HFFc6 (cell line): ENCODE measurements at places on chromosomes 2 and 18.

DNA sequence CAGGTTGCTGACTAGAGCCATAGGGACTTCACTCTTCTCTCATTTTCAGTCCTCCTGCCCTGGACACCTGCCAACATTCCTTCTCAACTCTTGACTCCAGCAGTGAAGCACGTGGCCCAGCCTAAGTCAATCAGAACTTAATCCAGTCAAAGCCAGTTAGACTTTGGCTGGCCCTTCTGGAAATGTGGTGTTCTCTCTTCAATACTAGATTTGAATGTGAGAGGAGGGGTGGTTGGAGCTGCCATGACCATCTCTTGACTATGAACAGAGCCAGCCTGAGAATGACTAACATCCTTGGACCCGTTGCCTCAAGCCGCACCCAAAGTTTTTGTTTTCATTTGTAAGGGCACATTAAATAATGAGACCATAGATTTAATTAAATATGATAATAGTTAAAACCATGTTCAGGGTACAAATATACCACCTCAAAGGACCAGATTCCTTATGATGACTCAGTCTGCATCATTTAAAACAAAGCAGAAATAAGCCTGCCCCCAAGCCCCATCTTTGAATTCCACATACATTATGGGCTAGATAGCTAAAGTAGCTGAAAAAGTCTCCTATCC lies 49.7 kb upstream of the RASGRP3 start:
- DNase-seq, result peak; percentile 91

GRCh38 chr2:106189764-106190468 lies 4.2 kb downstream of the UXS1 start:
- DNase-seq, result peak; percentile 69

- DNase-seq, result no peak
Observed at GRCh38 chr2:178827739-178828485, 20.7 kb upstream of the TTN start.

GRCh38 chr2:113406114-113406513 lies 31.4 kb upstream of the ZNG1B start:
- no peak for DNase-seq

DNA sequence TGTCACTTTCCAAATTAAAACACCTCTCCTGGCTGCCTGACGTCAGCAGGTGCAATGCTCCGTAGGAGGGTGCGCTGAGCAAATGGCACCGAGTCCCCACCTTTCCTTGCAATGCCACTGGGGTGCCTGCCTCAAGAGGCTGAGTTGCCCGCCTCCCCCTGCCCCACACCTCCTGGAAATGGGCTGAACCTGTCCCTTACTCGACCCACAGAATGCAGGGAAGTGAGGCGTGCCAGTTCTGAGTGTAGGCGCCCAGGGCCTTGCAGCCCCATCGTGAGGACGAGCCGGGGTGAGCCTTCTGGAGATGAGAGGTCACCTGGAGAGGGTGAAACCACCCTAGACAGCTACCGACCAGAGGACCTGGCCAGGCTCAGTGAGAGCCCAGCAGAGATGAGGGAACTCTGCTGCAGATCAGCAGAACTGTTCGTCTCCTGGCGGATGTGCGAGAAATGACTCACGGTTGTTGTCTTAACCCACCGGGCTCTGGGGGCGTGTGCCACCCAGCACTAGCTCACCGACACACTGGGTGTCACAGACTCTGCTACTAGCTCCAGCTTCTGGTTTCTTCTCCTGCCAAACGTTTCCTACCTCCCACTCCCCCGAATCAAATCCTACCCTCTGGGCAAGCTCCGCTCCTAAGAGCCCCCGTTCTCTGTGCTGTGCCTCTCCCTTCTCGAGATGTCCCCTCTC lies 168.7 kb upstream of the HDAC4 start:
- no peak for DNase-seq

GRCh38 chr2:131032393-131032836 lies 60.8 kb downstream of the FAM168B start:
- no peak for DNase-seq

DNA sequence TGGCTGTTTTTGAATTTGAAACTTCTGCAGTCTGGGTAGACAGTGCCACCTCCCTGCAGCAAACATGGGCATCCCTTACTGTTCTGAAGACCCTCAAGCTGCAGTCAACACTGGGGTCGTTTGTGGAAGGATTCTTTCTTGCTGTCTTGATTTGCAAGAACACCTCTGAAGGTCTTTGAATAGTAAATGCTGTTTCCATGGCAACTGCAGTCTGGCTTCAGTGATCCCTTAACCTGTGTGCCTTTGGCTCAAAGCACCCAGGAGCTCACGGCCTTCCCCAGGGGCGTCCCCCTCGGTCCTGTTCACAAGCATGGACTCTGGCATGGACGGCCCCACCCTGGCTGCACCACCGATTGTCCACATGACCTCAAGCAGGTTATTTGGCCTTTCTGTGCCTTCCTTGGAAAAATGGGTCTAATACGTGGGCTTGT lies 38.3 kb downstream of the LRRFIP1 start:
- no peak for DNase-seq

DNA sequence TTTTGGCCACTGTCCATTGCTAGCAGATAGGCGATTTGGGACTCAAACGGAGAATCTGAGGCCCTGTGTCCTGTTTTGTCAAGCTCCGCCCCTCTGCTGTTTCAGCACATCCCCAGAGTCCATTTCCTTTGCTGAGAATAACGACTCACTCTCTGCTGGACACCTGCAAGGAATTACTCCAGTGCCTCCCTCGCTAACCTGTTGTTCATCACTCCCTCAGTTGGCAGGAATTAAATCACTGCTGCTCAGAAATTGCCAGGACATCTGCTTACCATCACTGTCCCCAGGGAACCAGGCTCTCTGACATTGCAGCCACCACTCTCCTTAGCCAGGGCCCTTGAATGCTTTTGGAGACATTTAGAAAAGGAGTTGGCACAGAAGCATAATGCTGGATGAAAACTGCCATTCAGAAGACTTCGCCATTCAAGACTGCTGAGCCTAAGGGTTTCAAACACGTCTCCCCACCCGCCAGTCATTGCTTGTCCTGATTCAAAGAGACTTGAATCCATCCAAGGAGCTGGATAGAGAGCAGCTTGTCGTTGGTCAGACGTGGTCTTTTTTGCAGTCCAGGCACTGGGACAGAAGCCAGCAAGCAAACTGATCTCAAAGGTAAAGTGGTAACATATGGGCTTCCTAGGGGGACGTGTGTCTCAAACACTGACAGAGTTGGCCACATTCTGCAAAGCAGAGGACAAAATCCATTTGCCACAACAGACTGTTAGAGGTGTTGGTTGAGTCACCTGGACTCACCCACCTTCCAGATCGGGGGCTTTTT lies 155.3 kb downstream of the UXS1 start:
- DNase-seq, result no peak

- DNase-seq, result no peak
Observed at GRCh38 chr2:12616456-12617156, 100.1 kb upstream of the TRIB2 start.

GRCh38 chr2:19225931-19226330 lies 132.5 kb downstream of the OSR1 start:
- no peak for DNase-seq

- no peak for DNase-seq
Observed at GRCh38 chr18:62569081-62569655, 46.3 kb downstream of the ZCCHC2 start.

- peak; percentile 97 for DNase-seq
Observed at GRCh38 chr2:38720613-38721241, 30.4 kb downstream of the SRSF7 start.

DNA sequence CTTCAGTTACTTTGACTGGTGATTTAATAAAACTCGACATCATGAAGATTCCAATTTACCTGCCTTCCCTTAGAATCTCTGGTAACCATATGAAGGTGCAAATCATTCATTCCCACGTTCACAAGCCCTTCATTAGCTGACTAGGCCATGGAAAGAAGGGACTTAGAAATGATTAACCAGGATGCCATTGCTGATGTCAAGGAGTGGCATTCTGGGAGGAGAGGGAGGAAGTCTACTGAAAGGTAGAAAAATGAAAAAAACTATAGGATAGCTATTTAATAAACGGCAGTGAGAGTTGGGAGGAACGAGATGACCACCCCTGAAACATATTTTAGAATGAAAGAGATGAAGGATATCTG lies 1.4 kb downstream of the ATIC start:
- no peak for DNase-seq

GRCh38 chr2:84792856-84793522 lies 87.9 kb downstream of the TRABD2A start:
- no peak for DNase-seq

- DNase-seq, result no peak
Observed at GRCh38 chr2:151358166-151358970, 976 bp downstream of the TNFAIP6 start.

- DNase-seq, result peak; percentile 52
Observed at GRCh38 chr18:36589857-36590543, 238.8 kb downstream of the TPGS2 start.

DNA sequence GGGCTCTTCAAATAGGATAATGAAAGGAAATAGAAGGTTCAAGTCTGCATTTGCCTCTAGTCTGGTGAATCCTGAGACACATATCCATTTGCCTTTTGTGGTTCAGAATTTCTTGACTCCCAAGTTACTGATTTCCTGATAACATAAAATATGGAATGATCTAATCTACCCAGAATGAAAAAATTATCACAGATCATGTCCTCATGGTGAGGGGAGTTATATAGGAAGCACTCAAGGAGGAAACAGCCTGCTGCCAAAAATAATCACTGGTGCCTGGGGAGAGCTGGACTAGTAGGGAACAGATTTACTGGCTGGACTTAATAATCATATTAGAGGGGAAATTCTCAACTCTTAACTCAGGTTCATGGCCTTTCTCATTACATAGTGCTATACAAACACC lies 95.5 kb upstream of the STK17B start:
- no peak for DNase-seq

DNA sequence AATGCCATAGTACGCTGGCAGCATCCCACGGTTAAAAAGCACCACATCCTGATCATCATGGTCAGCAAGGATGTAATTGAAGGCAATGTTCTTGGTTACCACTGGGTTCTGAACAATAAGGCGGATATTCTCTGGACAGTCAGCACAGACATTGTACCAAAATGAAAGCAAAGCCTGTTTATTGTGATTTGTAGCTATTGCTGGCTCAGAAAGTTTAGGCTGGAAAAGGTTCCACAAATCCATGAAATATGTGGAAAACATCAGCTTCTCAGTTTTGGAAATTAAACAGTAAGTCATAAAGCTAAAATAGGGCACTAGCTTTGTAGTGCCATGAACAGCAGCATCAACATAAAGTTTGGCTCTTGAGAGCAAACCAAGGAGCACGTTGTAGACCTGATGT lies 52.2 kb downstream of the C2orf74 start:
- no peak for DNase-seq
